ENCODE measurements at places on chromosomes 11 and 22.

DNA sequence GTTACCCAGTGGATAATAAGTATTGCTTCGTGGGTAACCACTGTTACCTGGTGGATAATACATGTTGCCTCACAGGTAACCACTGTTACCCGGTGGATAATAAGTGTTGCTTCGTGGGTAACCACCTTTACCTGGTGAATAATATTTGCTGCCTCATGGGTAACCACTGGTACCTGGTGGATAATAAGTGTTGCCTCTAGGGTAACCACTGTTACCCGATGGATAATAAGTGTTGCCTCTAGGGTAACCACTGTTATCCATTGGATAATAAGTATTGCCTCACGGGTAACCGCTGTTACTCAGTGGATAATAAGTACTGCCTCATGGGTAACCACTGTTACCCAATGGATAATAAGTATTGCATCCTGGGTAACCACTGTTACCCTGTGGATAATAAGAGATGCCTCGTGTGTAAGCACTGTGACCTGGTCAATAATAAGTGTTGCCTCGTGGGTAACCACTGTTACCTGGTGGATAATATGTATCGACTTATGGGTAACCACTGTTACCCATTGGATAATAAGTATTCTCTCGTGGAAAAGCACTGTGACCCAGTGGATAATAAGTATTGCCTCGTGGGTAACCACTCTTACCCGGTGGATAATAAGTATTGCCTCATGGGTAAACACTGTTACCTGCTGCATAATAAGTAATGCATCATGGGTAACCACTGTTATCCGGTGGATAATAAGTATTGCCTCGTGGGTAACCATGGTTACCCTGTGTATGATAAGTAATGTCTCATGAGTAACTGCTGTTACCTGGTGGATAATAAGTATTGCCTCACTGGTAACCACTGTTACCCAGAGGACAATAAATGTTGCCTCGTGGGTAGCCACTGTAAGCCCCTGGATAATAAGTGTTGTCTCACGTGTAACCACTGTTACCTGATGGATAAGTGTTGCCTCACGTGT is 20.1 kb upstream of the NXPE4 start:
- no peak for DNase-seq

- DNase-seq = no peak
These were observed 16.6 kb downstream of the ARHGEF17 start for GRCh38 chr11:73324665-73325035.

DNA sequence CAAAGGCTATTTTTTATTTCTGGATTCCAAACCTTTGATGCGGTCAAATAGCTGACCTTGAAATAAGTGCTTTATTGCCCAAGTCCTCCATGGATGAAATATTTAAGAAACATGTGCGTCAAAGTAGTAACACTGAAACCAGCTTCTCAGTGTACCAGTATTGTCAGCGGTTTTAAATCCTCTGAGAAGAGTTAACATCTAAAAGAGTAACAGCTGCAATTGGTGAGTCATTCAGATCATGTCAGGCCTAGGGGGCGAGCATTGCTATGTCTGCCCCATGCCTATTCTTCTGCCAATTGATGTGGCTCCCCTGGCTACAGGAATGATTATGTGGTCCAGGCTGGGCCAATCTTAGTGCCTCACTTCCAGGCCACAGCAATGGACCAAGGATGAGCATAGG is 263.3 kb upstream of the SORL1-AS1 start:
- DNase-seq = no peak

GRCh38 chr22:27466229-27466628 is 335.3 kb downstream of the MN1 start:
- DNase-seq = no peak

- DNase-seq = no peak
These were observed 87.8 kb upstream of the FAT3 start for GRCh38 chr11:92136797-92137196.

GRCh38 chr22:41288245-41288946 is 2.4 kb upstream of the RANGAP1 start:
- DNase-seq = no peak

DNA sequence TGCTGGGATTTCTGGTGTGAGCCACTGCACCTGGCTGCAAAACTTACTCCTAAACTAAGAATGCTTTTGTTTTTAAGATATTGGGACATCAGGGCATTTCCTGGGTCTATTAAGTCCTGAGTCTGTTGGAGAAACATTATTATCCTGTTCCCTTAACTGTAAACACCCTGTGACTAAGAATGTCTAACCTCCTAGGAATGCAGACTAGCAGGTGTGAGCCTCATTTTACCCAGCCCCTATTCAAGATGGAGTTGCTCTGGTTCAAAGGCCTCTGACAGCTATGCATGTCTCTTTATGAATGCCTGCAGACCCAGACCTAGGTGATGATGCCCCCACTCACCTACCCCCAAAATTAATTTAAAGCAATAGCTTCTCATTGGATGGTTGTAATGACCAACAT is 46.2 kb downstream of the DEPDC5 start:
- no peak for DNase-seq

DNA sequence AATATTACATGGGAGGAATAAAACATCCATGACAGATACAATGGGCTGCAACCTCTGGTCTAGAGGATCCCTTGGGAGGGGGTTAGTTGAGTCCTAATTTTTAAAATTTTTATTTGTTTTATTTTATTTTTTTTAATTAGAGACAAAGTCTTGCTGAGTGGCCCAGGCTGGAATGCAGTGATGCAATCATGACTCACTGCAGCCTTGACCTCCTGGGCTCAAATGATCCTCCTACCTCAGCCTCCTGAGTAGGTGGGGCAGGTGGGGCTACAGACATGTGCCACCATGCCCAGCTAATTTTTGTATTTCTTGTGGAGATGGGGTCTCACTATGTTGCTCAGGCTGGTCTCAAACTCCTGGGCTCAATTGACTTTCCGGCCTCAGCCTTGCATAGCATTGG is 43.1 kb downstream of the FDX1 start:
- no peak for DNase-seq

GRCh38 chr22:46036558-46037408 is 59.8 kb upstream of the WNT7B start:
- peak; percentile 59 for DNase-seq

GRCh38 chr11:40328890-40329614 is 1130.4 kb downstream of the LRRC4C start:
- DNase-seq = no peak

- no peak for DNase-seq
These were observed 4.7 kb downstream of the CSDC2 start for GRCh38 chr22:41565403-41566054.

GRCh38 chr22:23068096-23068831 is 2.1 kb upstream of the GNAZ start:
- no peak for DNase-seq

GRCh38 chr11:11980200-11980599 is 28.2 kb downstream of the DKK3 start:
- DNase-seq = no peak

DNA sequence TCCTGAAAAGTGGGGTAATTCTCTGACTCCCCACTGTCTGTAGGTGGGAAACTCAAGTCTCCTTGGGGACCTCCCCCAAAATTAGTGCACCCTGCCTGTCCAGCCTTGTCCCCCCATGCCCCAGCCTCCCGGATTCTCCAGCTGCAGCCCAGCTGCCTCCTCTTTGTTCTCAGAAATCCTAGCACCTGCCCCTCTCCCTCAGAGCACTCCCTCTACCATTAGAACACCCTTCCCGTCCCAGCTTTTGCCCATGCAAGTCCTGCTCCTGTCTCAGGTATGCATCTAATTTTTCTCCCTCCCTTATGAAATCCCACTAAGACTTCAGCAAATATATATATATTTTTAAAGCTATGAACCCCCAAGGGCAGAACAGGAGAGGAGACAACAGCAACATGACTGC is 37.3 kb downstream of the LRFN4 start:
- DNase-seq = no peak

DNA sequence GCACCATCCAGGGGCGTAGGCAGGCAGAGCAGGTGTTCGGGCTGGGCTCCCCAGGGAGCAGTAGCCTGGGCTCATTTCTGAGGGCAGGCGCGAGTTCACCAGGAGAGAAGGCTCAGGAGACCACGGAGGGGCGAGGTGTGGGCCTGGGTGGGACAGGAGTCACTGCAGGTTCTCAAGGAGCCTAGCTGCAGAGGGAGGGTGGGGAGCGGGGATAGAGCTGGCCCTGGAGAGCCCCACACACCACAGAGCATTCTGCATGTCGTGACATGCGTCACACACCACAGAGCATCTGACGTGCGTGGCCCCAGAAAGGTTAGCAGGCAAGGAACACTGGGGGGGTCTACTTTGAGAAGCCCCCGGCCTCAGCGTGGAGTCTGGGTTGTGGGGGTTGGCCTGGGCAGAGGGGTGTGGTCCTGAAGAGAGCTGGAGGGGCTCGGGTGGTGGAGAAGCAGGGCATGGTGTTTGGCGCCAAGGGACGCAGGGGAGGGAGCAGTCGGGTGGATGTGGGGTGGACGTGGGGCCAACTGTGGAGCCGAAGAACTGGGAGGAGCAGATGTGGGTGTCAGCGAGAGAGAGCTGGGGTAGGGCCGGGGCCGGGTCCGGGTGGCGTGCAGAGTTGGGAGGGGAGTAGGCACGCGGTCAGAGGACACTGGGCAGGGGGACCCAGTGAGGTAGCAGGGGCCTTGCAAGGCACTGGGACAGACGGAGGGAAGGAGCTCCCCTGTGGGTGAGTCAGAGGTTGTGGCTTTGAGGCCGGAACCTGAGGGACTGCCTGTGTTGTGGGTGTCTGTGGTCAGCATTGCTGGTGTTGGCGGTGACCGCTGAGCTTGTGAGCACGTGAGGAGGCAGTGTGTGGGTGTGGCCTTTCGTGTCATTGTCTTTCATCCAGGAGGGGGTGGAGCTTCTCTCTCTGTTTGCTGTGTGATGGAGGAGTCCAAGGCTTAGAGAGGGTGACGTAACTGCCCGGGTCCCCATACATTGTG is 25.5 kb downstream of the CTTN start:
- peak; percentile 17 for DNase-seq

- DNase-seq = no peak
These were observed 244.4 kb downstream of the TTC28 start for GRCh38 chr22:28435140-28435768.

- DNase-seq = no peak
These were observed 3.2 kb downstream of the ST14 start for GRCh38 chr11:130162733-130163132.

DNA sequence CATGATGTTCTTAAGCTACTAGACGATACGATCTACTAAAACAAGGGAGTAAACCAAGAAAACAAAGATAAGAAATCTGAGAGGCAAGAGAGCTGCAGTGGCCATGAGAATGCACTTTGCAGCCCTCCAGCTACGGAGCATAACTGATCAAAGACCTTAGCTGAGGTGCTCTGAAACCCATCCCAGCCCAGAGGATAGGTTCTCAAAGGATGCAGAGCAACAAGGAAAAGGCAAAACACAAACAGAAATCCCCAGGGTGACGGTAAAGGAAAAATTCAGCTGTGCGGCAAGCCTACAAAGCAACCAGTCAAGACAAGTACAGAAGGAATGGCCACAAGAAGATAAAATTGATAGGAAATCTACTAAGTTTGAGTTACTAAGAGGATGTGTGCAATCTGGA is 32.5 kb upstream of the CFAP300 start:
- DNase-seq = no peak

DNA sequence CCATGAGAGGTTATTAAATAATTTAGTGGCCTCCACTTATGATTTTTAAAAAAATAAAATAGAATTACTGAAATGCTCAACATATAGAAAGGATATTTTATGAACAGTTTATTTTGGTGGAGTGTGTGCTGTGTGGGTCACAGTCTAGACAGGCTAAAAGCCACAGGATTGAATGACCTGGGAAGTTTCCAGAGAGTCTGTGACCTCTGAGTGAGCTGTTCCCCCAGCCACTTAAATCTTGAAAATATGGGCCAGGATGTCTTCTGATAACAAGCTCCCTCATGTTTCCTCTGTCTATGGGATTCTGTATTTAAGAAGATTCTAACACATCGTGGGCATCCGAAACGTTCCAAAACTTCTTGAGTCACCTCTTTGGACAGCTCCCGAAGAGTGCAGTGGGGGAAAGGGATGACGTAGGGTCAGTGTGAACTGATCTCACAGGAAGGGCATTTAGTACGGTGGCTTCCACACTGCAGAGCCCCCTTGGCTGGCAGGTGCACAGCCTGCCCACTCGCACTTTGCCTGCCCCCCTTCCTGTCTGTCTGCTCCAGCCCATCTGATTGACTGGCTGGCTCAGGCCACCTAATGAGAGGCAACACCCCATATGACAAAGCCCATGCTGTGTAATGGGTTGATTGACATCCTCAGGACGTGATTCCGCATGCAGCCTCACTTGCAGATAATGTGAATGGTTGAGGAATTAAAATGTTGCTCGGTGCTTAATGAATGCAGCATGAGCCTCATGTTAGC is 97.4 kb downstream of the NTM start:
- DNase-seq = no peak

DNA sequence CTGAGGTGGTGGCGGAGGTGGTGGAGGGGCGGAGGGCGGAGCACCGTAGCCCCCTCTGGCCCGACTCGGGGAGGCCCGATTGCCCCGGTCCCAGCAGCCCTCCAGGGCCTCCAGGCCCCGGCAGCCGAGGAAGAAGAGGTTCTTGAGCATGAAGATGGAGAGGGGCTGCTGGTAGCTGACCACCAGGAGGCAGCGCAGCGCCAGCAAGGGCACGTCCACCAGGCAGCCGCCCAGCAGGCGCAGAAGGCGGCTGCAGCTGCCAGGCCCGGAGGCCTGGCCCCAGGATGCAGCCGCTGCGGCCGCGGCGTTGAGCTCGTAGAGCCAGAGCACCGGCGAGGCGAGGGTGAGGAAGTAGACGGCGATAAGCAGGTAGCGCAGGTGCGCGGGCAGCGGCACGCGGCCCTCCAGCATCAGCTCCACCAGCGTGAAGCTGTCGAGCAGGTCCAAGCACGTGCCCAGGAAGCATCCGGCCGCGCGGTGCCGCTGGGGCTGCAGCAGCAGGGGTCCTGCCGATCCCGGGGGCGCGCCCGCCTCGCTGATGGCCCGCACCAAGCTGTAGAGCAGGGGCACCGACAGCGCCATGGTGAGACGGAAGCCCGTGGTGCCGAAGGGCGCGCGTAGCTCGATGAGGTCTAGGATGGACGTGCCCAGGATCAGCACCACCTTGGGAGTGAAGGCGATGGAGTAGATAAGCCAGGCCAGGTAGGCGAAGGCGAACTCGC is 1.5 kb downstream of the TMEM121B start:
- DNase-seq = no peak

GRCh38 chr22:32042924-32043323 is at the start of gene SLC5A1:
SLC5A1 (plus strand) TSS chr22:32043261; CDS start chr22:32043282, 21 bp downstream.
- DNase-seq = no peak

GRCh38 chr11:1558775-1559110 is 13.3 kb downstream of the DUSP8 start:
- DNase-seq = no peak

GRCh38 chr11:103631841-103632240 is 404.6 kb upstream of the DDI1 start:
- no peak for DNase-seq
